ENCODE measurements at places on chromosomes 5 and 9. TPM values are rescaled to one million over a fixed set of nuclear protein-coding genes. Genes with fewer than 3 reads are reported as not detected.

- DNase-seq = no peak
Measured at GRCh38 chr9:22008384-22008716, 755 bp downstream of the CDKN2B start.

DNA sequence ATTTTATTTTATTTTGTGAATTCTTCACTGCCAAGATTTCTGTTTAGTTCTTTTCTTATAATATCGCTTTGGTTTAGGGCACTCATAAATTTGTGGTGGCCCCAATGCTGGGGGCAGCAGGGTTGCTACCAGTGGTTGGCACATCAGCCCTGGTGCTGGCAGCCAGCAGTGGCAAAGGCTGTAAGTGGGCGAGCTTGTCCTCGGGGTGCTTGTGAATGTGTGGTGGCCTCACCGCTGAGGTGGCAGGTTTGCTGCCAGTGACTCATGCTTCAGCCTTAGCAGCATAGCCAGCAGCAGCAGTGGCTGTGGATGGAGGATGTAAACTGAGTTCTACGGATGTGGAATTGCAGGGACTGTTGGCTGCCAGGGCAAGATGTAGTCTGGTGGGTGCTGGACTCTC lies 262.9 kb upstream of the DMAC1 start:
- DNase-seq = no peak

GRCh38 chr5:113147101-113147508 lies 170.5 kb downstream of the DCP2 start:
- DNase-seq = no peak

DNA sequence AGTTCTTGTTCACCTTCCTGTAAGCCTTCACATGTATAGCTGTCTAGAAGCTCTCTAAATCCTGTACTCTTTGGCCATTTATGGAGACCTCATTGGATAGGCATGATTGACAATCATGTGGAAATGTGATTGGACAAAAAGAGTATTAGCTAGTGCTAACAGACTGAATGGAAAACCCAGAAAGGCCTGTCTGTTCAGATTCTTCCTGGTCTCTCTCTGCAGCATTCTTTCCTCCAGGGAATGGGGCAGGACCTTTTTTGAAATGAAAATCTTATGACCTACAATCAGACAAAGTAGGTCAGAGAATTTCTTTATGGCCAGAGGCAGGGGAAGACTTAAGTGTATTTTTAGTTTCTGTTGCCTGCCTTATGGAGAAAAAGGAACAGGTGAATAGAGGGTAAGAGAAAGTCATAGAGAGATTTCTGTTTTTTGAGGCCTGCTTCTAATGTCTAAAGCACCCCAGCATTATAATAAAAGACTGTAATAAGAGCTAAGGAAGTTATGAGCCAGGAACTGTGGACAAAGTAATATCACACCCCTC lies 152.4 kb upstream of the CCDC152 start:
- no peak for DNase-seq

DNA sequence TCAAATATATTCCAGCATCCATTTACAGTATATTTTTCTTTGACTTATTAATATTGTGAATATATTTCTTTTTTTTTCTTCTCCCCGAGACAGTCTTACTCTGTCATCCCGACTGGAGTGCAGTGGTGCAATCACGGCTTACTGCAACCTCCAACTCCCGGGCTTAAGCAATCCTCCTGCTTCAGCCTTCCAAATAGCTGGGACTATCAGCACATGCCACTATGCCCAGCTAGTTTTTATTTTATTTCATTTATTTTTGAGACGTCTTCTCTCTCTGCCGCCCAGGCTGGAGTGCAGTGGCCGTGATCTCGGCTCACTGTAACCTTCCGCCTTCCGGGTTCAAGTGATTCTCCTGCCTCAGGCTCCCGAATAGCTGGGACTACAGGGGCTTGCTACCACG lies 7.4 kb upstream of the GLIPR2 start:
- DNase-seq = no peak

EPB41L4A gene
- 29.4 TPM for total RNA-seq

All from sciatic nerve (tissue), 2 donors.